ENCODE measurements at places on chromosomes 2 and 18.
A peak's percentile ranks its signal among the peaks of the same experiment; 100 is the strongest.

DNA sequence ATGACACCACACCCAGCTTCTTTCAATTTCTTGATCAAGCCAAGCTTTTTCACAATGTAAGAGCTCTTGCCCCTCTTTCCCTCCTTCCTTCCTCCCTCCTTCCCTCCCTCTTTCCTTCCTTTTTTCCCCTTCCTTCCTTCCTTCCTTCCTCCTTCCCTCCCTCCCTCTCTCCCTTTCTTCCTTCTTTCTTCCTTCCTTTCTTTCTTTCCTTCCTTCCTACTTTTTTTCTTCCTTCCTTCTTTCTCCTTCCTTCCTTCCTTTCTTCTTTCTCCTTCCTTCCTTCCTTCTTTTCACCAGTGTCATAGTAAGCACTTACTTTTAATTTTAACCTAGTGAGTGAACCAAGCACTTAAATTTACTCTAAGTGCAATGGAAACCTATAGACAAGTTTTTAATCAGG lies 21.2 kb upstream of the PSME4 start:
- no peak for DNase-seq

- DNase-seq: no peak
Measured at GRCh38 chr2:148907085-148907785, 32.2 kb downstream of the KIF5C start.

GRCh38 chr2:131413148-131413747 lies 49.3 kb upstream of the RAB6D start:
- DNase-seq: peak; percentile 36

DNA sequence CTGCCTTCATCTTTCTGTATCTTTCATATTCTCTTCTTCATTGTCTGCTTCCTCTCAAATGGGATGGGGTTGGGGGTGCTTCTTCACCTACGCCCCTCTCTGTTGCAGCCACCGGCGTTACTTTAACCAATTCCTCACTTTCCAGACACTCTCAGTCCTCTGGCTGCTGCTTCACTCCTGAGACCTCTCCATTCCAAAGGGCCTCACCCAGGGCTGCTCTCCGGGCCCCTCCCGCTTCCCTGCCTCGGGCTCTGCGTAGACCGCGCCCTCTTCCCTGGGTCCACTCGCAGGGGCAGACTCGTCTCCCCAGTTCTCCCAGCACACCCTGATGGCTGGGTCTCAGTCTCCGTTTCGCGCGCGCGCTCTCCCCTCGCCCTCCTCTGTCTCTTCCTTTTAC lies 926 bp downstream of the SERPINB8 start:
- DNase-seq: no peak

DNA sequence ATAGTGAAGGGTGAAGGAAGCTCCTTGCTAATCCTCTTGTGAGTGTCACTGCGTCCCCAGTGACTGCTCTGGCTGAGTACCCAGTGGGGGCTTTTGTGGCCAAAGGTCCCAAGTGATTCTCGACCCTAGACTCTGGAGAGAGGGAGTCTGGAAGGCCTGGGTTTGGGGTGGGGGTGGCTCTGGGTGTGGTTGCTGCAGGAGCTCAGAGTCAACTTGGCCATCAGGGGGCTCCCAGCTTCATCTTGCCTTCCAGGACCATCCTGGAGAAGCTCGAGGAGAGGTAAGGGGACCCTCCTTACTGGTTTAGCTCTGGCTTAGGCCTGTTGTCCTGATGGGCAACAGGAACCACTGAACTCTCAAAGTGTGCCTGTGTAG lies 592 bp downstream of the PSD4 start:
- no peak for DNase-seq

- DNase-seq: no peak
Measured at GRCh38 chr2:200286578-200286977, 19.9 kb upstream of the SPATS2L start.

DNA sequence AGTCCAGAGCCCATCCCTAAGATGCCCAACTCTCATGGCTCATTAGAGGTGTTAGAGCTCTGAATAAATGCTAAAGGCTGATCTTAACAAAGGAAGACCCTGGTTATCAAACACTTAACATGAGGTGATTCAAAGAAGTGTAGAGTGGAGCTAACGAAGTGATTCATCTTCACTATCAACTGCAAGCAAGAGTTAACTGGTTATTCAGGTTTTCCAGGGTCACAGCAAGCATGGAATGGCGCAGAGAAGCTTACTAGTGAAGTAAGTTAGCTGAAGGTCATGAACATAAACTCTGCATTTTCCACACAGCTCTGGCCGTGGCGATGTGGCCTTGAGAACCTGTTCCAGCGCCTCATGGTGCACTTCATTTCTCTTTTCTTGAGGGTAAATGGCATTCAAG lies 17.0 kb downstream of the RND3 start:
- DNase-seq: no peak

DNA sequence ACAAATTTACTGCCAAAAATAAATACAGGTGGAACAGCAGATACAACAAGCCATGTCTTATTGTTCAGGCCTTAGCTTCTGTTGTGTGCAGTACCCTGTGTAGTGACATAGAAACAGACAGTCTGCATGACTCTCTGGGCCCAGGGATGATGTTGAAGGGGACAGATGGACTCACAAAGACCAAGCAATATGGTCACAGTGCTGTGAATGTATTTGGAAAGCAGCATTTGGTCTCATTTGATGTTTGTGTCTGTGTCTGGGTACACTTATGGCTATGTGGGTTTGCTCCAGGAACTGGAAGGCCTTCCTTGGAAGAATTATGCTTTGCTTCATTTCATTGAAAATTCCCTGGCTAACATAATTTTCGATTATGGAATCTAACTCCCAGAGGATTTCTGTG lies 158.5 kb downstream of the CDC42EP3 start:
- DNase-seq: no peak

DNA sequence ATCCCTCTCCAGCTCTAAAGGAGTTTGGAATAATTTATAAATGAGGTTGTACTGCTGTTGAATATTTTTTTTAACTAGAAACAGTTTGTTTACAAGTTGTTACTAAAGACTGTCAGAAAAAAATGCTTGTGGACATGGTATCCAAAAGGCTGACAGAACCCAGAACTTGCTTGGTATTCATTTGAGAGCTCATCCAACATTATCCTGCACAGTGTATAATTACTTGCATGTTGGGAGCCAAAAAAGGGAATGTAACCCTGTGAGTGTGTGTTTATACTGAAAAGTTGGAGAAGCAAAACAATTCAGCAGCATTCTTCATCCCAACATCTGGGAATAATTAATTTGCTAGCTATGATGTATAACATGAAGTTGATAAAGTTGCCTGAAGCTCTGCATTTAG lies 42.1 kb upstream of the EHBP1 start:
- DNase-seq: no peak

GRCh38 chr2:168034616-168035015 lies 212.8 kb downstream of the STK39 start:
- no peak for DNase-seq

DNA sequence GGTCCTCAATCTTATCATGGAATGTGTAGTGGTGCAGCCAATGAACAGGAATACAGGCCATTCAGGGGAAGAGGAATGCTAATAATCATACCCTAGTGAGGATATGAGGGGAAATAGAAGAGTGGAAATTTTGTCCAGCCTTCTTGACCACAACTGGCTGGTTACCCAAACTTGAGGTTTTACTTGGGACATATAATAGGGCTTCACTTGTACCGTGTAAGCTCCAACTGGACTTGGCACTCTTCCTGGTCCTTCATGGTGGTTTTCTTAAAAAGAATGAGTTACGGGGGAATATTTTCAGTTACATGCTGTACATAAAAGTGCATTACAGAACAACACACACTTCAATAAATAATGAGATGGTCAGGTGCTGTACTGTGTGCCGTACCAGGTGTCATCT lies 234.9 kb upstream of the RASGRP3 start:
- DNase-seq: no peak

GRCh38 chr2:37896319-37896718 lies 28.8 kb upstream of the RMDN2 start:
- DNase-seq: no peak

DNA sequence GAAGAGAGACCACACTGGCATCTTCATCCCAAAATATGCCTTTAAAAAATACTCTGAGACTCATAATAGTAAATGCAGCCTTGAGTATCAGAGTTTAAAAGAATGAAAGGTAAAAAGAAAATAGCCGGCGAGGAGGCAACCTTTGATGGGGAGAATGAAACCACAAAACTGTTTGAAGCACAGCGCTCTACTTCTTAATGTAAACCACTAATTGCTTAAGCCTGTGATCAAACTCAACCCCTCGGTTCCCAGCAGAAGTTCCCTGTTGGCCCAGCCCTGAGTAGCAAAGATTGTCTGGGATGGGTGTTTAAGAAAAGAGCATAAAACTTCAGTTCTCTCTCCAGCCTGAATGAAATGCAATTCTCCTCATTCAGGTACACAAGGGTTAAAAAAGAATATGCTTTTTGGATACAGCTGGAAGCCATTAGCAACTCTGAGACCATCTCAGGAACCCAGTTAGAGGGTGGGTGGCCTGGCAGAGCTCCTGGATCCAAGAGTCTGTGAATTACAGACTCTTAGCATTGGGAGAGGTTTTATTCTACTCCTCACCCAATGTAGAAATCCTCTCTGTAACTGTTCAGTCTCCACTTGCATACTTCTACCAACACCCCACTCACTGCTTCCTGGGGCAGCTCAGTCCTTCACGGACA lies 44.8 kb downstream of the VIT start:
- no peak for DNase-seq

DNA sequence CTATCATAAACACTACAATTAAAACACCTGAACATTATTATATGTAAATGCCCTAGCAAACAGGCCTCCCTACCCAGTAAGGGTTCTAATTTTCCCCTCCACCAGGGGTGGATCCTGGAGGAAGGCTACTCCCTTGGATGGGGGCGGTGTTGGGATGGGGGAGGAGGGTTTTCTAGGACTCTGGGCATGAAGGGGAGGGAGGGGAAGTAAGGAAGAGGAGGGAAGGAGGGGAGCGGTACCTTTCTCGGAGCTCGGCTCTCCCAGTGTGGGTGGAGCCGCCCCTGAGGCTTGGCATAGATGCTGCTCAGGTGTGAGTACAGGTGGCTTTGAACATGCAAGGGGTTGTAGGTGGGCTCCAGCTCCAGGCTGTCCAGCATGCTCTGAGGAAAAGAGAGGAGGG lies 5.4 kb downstream of the DOK1 start:
- no peak for DNase-seq

DNA sequence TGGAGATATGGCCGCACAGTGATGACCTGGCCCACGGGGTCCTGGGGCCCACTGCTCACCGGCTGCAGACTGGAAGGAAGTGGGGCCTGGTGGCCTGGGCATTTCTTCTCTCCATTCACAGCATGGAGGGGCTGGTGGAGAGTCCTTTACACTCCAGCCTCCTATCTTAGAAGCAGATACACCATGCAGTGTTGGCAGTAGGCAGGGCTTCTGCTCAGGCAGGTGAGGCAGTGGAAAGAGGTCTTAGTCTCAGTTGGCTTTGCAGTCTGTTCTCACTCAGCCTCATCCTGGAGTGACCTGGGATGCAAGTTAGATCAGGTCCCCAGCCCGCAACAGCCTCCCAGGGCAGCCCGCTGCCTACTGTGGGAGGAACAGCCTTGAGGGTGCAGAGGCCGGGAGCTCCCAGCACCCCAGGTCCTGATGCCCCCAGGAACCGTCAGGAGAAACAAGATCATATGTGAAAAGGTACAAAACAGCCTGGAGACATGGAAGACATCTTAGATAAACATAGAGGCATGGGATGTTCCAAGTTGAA lies 45.8 kb upstream of the OTOS start:
- no peak for DNase-seq

DNA sequence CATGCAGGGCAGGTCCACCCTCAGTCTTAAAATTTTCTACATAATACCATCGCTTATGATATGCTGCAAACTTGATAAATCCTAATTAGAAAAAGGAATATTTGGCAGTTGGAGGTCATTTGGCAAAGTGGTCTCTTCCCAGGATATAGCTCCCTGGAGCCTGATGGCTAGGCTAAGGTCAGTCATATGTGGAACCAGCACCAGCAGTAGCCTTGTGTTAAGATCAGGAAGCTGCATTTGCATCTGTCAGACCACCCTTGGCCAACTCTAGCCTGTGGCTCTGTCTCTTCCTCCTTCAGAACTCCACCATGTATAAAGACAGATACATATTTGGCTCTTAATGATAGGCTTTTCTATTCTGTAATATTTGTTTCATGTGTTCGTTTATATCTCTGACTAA lies 5.4 kb upstream of the HK2 start:
- DNase-seq: no peak

DNA sequence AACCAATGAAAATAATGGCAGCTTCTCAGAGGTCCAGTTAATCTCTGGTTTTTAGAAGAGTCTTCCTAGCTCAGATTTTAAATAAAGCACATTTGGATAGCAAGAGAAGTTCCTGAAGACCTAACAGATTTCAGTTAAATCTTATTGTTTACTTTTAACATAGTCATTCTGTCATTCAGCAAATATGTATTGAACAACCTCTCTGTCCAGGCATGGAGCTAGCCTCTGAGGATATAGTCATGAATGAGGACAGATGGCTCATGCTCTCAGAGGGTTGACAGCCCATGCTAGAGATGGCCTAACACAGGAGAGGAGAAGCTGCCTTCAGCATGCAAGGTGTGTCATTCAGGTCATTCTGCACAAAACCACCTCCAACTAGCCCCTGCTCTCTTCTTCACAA lies 6.2 kb downstream of the CCBE1 start:
- DNase-seq: no peak

- no peak for DNase-seq
Measured at GRCh38 chr2:105255979-105256378, 14.4 kb downstream of the GPR45 start.

GRCh38 chr18:55228191-55228590 lies 268.9 kb upstream of the CCDC68 start:
- DNase-seq: no peak

- DNase-seq: no peak
Measured at GRCh38 chr2:238166391-238167343, 7.9 kb downstream of the ERFE start.
